ENCODE measurements at places on chromosomes 1 and 21.
A peak's percentile ranks its signal among the peaks of the same experiment; 100 is the strongest.

DNA sequence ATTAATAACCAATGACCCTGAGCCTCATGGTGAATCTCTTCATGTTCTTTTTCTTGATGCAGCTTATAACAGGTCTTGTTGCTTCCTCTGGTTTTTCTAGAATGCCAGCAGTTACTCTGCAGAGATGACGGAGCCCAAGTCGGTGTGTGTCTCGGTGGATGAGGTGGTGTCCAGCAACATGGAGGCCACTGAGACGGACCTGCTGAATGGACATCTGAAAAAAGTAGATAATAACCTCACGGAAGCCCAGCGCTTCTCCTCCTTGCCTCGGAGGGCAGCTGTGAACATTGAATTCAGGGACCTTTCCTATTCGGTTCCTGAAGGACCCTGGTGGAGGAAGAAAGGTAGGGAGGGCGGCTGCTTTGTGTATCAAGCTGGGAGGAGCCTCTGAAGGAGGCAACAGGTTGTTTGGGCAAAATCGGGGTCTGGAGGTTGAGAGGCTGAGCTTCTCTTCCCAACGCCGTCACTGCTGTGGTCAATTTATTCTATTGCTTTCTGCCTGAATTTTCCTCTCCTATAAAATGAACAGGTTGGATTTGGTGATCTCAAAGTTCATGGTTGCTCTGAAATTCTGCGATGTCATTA is 6.7 kb downstream of the ABCG1 start:
- no peak for DNase-seq

DNA sequence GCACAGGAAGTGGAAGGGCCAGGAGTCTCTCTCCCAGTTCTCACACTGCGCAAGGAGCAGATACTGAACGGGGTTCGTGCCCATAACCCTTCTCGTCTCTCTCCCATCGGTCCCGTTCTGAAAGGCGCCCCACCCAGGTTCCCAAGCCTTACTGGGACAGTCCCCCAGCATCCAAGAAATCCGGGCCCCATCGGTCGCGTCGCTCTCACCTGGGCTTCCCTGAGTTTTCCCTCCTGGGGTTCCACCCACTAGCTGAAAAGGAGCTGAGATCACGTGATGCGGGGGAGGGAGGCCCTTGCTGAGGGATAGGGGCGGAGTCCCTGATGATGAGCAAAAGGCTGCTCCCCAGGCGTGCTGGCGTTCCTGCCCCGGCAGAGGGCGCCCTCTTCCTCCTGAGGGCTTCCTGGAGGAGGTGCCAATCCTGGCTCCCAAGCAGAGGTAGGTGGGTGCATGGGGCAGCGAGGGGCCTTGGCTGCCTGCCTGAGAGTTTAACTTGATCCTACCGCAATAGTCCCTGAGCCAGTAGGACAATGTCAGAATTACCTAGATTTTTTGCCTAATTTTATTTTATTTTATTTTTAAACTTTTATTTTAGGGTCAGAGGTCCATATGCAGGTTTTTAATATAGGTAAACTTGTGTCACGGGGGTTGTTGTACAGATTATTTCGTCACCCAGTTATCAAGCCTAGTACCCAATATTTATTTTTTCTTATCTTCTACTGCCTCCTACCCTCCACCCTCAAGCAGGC is at the start of gene SPOCD1:
TSS of gene SPOCD1 (minus strand) at position 271 of the 749 bp plus-strand sequence. CDS start 689 bp downstream, outside the sequence.
- peak; percentile 81 for DNase-seq

DNA sequence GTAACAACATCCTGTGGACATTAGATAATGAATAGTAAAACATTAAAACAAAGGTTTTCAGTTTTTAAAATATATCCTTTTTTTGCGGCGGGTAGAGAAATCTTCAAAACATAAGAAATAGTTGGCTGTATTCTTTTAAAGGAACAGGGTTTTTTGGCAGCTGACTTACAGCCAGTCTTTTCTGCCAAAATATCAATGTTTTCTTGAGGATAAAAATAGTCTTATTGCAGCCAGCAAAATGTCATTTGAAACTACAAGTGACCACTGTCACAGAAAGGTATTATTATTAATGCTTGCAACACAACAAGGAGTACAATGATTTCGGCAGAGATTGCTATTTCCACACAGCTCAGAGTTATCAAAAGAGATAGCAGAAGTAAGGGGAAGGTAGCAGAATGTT is 21.4 kb downstream of the OLFM3 start:
- no peak for DNase-seq

DNA sequence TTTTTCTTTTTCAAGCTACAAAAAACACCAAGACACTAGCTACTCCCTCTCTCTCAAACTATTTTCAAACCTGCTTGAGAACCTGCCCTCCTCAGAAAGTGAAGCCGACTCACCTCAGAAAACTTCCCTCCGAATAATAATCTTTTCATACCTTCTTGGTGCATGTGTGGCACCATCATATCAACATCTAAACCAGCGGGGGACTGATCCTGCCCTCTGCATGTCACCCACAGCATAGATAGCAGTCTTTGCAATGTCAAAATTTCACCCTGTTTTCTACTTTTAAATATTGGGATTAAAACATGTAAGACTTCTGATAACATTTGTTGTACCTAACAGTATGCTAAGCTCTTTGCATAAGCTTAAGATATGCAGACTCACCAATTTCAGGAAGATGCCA is 1260.3 kb downstream of the PLA2G4A start:
- no peak for DNase-seq

GRCh38 chr1:242842094-242842493 is 317.6 kb upstream of the PLD5 start:
- no peak for DNase-seq

DNA sequence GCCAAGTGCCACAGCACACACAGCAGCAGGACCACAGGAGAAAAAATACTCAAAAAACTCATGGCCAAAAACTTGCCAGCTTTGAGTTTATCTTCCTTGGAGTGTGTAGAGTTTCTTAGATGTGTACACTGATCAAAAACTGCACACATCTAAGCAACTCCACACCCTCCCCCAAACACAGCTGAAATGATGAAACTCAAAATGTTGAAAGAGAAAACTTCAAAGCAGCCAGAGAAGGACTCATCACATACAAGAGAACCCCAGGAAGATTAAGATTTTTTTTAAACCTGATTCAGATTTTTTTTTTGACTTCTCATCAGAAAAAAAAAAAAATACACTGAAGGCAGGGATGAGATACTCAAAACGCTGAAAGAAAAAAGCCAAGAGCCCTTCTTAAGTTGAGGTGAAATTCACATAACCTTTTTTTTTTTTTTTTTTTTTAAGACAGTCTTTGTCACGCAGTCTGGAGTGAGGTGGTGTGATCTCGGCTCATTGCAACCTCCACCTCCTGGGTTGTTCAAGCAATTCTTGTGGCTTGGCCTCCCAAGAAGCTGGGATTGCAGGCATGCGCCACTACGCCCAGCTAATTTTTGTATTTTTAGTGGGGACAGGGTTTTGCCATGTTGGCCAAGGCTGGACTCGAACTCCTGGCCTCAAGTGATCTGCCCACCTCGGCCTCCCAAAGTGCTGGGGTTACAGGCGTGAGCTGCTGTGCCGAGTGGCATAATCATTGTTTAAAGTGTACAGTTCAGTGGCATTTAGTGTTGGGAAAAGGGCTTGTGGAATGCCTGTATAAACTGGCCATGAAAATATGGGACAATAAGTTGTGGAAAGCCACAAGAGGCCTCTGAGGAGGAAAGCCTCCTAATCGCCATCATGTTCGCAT is 20.9 kb upstream of the PDXK start:
- DNase-seq, result no peak
